ENCODE measurements at places on chromosomes 4 and X.

GRCh38 chr4:85132117-85132516 is 165.6 kb upstream of the WDFY3 start:
- DNase-seq: no peak

DNA sequence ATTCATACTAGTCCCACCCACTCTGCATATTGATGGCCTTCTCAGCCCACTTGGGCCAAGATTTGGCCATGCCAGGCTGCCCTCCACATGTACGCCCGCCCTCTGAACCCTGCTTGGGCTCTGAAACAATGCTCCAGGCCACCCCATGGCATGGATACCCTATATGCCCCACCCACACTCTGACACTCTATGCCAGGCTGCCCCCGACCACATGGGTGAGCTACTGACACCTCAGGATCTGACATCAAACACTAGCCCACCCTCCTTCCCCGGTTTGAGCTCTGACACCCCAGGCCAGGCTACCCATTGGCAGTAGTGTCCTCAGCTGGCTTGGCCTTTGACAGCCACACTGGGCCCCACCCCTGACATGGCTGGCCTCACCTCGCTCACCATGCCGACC is 69.5 kb downstream of the HPRT1 start:
- DNase-seq: no peak

DNA sequence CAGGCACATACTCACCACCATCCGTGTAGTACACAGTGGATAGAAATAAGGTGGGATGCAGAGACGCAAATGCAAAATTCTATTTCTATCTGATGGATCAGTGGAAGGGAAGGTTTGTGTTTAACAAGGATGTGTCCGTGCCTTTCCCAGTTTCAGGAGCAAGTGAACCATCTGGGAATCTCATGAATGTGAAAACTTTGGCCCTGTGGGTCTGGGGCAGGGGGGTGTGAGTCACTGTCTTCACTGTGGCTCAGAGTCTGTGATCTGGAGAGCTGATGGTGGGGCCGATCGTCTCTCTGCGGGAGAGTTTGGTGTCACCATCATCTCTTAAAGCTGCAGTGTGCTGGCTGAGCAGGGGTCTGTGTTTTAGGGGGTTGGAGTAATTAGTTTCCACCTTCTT is 179.3 kb upstream of the STS start:
- no peak for DNase-seq

DNA sequence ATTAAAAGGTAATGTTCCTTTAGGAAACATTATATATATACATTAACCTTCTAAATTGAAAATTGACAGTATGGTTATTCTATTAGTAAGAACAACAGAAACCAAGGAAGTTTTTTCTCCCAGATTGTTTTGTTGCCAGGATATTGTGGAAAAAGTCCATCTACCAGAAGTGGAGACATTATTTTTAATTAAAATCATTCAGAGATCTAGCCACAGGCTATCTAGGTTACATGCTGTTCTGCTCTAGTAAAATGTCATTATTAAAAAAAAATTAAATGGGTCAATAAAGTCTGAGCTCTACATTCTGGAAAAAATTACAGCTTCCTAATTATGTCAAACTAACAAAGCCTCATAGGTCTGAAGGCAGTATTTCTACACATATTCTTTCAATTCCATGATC is 74.3 kb downstream of the NSG1 start:
- no peak for DNase-seq

GRCh38 chr4:6873792-6874461 is 35.7 kb upstream of the TBC1D14 start:
- DNase-seq: peak; percentile 21

DNA sequence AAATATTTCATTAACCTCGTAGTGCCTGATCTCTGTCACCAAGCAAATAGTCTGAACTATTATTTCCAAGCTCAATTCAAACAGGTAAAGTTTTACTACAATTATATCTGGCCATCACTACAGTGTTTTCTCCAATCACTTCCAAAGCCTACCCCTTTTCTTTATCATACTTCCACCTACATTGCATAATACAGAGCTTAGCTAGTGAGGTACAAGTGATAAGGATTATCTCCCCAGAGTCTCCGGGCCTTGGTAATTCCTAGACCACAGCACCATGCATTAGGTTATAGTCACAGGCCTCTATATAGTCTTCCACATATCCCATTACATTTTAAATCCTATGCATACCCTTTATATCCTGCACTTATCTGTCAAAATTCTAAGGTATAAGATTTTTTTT is 154.2 kb downstream of the SNCA start:
- no peak for DNase-seq

DNA sequence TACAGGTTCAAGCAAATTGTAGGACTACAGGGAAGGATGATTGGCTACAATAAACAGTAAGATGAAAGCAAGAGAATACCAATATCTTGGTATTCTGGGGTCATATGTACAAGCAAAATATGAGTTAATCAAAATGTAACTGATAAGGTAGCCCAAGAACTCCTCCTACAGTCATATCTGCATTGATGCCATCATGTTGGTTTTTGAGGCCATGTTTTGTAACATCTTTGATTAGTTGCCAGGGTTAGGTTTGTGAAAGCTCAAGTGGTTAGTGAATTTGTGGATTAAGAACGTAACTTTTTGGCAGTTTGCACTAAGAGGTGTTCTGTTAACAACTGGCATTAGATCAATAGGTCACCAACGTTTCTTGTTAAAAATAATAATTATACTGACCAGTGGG is 59.6 kb downstream of the USP9X start:
- DNase-seq: no peak

GRCh38 chr4:6643141-6643847 is 2.8 kb downstream of the MRFAP1 start:
- DNase-seq: no peak

DNA sequence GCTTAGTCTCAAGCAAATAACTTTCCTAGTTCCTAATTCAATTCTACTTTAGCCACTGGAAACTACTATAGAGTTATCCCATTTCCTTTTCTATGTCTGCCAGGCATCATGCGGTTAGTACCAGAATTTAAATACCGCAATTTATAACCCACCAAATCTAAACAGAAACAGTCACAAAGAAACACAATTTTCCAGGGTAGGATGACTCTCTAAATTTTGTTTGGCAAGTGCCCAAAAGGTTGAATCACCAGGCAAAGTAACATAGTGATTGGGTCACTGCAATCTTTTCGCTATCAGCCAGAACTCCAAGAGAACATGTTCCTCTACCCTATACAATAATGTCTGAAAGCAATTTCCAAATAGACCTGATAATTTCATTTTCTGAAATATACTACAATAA is 240.2 kb upstream of the GRIA3 start:
- peak; percentile 14 for DNase-seq

GRCh38 chrX:121245763-121246162 is 198.4 kb downstream of the GLUD2 start:
- no peak for DNase-seq

DNA sequence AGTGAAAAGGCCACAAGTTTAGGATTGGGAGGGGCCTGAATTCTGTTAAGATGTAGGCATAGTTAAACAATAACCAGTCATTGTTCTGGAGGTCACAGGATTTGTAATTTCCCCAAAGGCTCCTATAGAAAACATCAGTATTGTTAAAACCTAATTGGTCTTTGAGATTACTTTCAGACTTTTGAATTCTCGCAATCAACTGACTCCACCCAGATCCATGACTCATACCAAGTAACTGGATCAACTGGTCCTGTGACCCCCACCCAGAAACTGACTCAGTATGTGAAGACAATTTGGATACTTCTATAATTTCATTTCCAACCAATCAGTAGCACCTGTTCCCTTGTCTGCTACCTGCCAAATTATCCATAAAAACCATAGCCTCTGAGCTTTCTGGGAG is 28.4 kb downstream of the MAGEB16 start:
- DNase-seq: no peak

DNA sequence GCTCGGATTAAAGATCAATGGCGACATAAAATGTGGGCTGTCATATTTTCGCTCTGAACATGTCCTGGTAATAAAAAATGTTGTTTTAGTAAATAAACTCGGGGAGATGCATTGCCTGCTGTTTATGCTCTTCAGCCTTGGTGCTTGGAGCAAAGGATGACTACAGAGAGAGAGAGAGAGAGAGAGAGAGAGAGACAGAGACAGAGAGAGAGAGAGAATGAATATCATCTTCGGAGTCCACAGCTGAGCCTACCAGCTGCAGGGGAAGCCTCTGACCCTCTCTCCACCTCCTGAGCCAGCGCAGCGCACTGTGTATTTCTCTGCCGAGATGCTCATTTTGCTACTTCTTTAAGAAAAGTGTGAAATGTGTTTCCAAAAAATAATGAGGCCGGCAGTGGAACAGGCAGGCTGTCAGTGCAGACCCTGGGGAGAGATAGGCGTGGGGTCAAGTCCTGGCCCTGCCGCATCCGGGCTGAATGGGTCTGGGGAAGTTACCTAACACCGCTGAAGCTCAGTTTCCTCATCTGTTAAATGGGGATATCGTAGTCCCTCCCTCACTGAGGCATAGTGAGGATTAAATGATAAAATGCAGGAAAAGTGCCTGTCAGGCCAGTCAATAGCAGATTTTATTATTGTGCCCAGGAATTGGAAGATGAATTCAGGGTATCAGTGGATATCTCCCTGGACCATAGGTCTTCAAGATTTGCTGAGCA is 58.5 kb upstream of the LGI2 start:
- no peak for DNase-seq

- no peak for DNase-seq
Observed at GRCh38 chr4:14340321-14340720, 662.0 kb upstream of the CPEB2 start.

- peak; percentile 27 for DNase-seq
Observed at GRCh38 chr4:109548655-109549054, 11.4 kb upstream of the MCUB start.

DNA sequence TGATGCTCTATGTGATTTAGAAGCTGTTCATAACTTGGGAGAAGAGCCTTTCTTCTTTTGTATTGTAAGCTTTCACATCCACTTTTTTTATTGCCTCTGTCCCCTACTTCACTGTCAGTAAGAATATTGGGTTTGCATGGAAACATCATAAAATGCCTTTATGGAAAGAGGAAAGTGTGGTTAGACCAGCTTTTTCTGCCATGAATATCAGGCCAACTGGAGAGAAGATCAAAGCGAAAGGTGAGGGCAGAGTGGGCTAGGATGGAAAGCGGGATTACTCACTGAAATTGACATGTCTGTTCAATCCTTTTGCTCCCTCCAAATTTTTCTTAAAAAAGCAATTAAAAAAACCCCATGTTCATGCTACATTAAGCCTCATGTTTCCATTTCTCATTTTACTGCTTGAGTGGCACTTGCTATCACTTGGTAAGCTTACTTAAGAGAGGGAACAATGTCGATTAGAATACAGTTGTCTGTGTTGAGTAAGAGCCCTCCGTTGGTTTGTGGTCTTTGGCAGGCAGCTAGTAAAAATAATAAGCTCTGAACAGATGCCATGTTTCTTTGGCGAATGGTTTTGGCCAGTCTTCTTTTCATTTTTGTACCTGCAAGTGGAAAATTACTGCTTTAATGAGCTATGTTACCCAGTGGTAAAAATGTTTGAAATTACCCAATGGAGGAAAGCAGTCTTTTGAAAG is 35.9 kb downstream of the SUPT20HL1 start:
- no peak for DNase-seq

DNA sequence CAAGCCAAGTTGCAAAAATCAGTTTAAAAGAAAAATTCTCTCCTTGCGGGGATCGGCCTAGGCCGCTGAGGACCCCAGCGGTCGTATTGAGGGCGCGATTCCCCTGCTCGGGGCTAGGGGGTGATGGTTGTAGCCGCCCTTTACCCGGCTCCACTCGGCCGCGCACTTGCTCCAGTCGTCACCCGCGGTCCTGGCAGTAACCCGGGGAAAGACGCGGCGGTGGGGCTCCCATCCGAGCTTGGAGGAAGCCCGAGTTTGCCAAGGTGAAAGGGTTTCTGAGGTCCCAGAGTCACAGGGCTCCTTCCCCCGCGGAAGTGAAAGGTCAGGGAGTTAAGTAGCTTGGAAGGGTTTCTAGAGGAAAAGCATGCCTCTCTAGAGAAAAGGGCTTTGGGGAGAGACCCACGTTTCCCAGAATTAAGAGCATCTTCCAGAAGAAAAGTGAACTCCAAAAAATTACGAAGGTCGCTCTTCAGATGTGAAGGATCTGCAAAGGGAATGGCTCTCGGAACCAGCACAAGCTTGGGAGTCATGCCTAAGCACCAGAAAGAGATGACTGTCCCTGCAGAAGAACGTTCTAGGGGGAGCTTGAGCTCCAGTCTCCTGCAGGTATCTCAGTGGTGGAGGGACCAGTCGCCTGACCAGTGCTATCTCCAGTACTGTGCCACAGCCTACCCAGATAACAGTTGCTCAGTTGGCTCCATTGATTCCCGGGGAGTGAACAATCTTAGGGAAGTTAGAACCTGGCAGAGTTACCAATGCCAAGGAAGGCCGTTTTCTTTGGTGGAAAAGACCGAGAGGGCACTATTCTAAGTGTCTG is 875 bp downstream of the LAP3 start:
- no peak for DNase-seq

DNA sequence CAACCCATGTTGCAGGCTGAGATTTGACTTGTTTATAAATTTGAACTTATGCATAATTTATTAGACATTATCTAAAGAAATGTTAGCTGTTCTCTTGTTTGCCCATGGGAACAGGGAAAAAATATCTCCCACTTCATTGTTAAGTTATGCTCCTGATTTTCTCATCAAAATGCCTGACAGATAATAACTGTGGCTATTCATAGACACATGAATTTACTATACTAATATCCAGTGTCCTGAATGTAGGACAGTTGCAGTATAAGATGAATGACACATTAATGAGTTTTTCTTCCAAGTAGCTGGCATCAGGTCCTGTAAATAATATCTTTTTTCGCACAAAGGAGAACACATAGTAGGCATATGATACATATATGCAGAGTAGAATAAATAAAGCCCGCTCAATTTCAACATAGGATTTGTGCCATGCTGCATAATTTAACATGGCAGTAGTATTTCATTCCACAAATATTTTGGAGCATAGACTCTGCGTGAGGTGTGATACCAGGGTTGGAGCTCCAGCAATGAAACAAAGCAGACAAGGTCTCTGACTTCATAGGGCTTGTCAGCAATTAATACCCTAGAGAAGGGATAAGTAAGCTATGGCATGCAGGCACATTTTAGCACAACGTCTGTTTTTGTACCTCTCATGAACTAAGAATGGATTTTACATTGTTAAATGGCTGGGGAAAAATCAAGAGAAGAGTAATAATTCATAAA is 40.4 kb upstream of the DDX53 start:
- no peak for DNase-seq

DNA sequence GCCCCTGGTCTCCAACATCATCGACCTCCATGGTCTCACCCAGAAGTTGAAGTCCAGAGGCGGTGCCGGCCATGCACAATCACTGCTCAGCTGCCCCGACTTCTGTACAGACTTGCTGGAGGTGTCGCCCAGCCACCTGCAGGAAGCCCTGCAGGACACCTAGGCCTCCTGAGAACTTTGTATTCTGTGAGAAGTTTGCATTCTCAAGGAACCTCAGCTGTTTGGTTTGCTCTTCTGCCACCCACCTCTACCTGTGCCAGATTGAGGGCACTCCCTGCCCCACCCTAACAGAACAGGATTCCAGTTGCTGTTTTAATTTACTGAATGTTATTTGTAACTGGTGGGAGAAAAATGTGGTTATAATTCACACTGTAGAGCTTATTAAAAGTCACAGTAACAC is 46.8 kb downstream of the TRIM61 start:
- DNase-seq: no peak

Measured in amniotic stem cell (primary cell).